Activated CD4-positive, alpha-beta T cell treated with anti-CD3 and anti-CD28 coated beads, Interleukin-2, amount 50 U/mL, for 4 hours (primary cell): ENCODE measurements at places on chromosomes 1 and 21.

- DNase-seq, result no peak
These were observed 23.2 kb downstream of the CD1D start for GRCh38 chr1:158203693-158204457.

GRCh38 chr1:30467101-30467500, 256.3 kb downstream of the MATN1 start:
- no peak for DNase-seq

- DNase-seq, result no peak
These were observed 528.6 kb downstream of the LTN1 start for GRCh38 chr21:28464095-28464494.

DNA sequence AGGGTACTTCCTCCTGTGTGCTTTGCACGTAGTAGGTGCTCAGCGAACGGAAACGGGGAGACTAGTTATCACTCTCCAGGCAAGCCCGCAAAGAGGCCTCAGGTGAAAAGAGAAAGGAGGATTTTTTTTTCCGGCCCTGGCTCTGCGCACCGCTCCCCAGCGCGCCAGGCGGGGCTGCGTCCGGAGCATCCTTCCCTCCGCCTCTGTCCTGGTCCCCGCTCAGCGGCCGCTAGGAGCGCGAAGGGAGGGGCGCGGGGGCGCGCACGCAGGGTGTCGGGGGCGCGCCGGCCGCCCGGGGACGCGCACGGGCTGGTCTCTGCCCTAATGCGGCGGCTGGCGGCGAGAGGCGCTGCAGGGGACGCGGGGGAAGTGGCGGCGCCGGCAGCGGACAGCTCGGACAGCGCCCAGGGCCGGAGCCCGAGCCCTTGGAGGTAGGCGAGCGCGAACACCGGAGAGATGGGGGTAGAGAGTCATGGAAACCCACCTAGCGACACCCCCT, 42.3 kb upstream of the NFASC start:
- DNase-seq, result no peak

GRCh38 chr1:185987611-185988321, 253.6 kb downstream of the HMCN1 start:
- no peak for DNase-seq

GRCh38 chr1:203796236-203796605, 798 bp downstream of the ZBED6 start:
- peak; percentile 2 for DNase-seq

- no peak for DNase-seq
These were observed 6.1 kb downstream of the HSPA13 start for GRCh38 chr21:14376854-14377253.

- DNase-seq, result no peak
These were observed 57.9 kb upstream of the SLC5A9 start for GRCh38 chr1:48164571-48164970.

GRCh38 chr1:6991266-6991665, 206.0 kb downstream of the CAMTA1 start:
- no peak for DNase-seq

DNA sequence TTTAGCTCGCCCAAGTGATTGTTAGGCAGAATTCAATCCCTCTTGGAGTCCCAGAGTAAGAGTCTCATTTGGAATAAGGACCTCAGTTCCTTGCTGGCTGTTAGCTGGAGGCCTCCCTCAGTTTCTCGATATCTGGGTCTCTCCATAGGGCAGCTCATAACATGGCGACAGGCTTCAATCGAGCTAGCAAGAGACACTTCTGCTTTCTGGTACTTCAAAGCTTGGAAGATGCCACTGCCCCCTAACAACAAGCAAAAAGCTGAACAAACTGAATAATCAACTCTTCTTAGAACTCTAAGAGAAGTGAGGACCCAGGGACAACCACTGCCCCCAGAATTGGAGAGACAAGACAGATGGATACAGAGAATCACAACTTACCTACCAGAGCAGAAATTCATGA, 86.2 kb downstream of the TEX35 start:
- no peak for DNase-seq

- DNase-seq, result no peak
These were observed 50.8 kb downstream of the CHD5 start for GRCh38 chr1:6129313-6129712.

- no peak for DNase-seq
These were observed 35.2 kb upstream of the MAB21L3 start for GRCh38 chr1:116075990-116076389.

DNA sequence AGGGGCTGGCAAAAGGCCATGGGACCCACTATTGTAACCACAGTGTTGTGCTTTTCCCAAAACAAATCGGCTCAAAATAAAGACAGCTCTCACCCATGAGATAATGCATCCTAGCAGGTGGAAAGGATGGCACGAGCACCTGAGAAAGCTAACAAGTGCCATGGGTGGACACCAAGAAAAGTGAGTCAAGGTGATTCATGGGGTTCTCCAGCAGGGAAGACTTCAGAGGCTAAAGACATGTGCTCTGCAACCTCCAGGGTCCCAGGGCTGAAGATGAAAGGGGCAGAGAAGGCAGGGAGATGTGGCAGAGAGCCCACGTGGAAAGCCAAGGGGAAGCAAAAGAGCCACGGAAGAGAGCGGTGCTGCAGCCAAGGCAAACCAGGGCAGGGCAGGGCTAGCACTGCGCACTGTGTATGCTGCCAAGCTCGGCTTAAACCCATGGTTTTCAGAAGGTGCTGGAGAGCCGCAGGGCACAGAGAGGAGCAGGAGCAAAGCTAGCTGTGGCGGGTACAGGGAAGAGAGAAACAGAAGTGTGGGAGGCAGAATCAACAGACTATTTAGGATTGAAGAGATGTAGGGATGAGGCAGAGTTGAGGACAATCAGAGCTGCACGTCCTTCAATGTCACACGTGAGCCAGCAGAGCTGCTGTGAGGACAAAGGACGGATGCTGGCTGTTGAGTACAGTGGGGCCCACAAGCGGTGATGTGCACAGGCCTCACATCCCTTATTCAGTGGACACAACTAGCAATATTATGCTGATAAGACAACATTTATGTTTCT, 41.8 kb upstream of the C1orf198 start:
- no peak for DNase-seq

GRCh38 chr1:31704271-31705079, 658 bp upstream of the COL16A1 start:
- no peak for DNase-seq

- no peak for DNase-seq
These were observed 2.7 kb downstream of the ZBTB7B start for GRCh38 chr1:155005076-155006011.

DNA sequence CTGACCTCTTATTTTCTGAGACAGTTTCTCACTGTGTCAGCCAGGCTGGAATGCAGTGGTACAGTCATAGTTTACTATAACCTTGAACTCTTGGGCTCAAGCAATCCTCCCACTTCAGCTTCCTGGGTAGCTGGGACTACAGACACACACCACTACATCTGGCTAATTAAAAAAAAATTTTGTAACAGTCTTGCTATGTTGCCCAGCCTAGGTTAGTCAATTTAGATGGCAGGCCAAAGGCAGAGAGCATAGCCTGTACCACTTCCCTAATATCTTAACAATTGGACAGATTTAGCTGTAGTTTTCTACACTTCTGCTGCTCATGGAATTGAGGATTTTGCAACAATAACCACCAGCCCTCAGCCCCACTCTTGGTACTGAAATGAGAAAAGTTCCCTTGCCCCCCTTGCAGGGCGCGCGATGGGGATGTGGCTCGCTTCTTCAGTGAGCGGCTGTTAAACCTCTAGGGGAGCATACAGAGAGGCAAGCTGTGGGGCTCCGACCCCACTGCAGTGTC, 34.9 kb upstream of the PTGFRN start:
- DNase-seq, result no peak

- DNase-seq, result no peak
These were observed 95.6 kb downstream of the ASH1L start for GRCh38 chr1:155466996-155467395.

- DNase-seq, result no peak
These were observed 20.0 kb upstream of the ALDH4A1 start for GRCh38 chr1:18922319-18922726.

- no peak for DNase-seq
These were observed 56.8 kb upstream of the RBM15 start for GRCh38 chr1:110282395-110282794.

- no peak for DNase-seq
These were observed 7.8 kb downstream of the PTTG1IP start for GRCh38 chr21:44865561-44866280.

- DNase-seq, result no peak
These were observed 147.7 kb upstream of the WNT4 start for GRCh38 chr1:22290611-22291010.

GRCh38 chr1:19096036-19096833, 113.8 kb downstream of the UBR4 start:
- no peak for DNase-seq

GRCh38 chr21:41953249-41953830, 478 bp downstream of the C2CD2 start:
- DNase-seq, result no peak

GRCh38 chr1:159795534-159795933, 6.6 kb upstream of the FCRL6 start:
- no peak for DNase-seq

DNA sequence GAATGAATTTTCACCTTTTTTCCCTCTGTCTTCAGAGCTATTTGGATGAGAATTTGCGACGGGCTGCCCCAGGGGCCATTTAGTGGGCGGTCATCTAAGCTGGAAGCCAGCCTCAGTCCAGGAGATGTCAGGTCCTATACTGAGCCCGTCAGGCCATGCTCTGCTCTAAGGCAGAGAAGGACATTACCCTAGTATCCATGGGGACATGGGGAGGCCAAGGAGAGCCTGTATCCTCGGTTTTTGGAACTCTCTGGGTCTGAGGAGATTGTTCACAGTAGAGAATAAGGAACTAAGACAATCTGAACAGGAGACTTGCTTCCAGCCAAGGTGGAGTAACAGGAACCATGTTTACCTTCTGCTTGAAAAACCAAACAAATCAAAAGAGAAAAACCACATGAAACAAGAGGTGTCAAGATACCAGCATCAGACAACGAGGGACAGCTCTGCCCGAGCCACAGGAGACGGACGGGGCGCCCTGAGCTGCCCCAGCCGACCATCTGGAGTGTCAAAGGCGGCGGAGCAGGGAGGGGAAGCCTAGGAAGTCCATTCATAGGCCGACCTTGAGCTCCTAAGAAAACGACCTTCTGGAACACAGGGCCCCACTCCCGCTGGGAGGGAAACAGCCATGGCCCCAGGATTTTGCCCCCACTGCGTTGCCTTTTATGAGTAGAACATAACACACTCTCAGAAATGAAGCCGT, 20.0 kb upstream of the ADARB1 start:
- no peak for DNase-seq

DNA sequence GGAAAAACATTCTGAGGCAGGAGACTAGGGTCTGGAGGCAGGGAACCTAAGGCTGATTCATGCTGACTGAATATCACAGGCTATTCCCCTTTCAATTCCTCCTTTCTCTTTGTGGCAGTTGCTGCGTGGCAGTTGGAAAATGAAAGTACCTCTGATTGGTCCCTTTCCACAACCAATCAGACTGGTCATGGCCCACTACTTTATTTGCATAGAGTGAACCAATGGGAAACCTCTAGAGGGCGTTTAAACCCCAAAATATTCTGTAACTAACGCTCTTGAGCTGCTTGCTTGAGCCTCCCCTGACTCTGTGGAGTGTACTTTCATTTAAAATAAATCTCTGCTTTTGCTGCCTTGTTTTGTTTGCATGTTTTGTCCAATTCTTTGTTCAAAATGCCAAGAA, 27.7 kb upstream of the VN1R5 start:
- no peak for DNase-seq

DNA sequence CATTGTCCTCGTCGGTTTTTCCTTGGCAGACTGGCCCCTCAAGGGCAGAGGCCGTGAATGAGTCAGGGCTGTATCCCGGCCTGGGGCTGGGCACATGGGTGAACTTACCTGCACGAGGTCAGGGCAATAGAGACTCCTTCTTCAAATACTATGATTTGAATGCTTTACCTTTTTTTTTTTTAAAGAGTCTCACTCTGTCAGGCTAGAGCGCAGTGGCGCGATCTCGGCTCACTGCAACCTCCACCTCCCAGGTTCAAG, 5.0 kb downstream of the LAPTM5 start:
- no peak for DNase-seq

DNA sequence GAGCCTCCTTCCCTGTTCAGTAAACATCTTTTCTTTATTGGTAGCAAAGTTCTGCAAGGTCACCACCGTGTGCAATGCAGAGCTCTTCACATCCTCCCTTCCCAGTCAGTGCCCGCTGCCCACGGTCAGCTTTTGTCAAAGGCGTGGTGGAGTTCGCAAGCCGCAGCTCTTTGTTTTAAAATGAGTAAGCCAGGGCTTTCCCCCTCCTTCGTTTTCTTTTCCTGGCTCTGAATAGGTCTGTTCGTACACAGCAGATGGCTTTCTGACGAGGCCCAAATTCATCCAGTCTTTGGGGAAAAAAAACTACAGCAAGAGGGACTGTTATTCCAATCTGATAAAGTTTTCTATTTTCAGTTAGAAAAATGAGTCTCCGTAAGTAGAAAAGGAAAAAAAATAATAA, 153.2 kb downstream of the LRIG2 start:
- DNase-seq, result no peak

GRCh38 chr1:154881820-154882535, 11.9 kb upstream of the KCNN3 start:
- DNase-seq, result no peak

GRCh38 chr1:215397106-215397505, 170.0 kb upstream of the KCTD3 start:
- no peak for DNase-seq

GRCh38 chr1:99886841-99887240, 36.7 kb downstream of the AGL start:
- DNase-seq, result no peak
